ENCODE measurements at places on chromosomes 6 and 20.

DNA sequence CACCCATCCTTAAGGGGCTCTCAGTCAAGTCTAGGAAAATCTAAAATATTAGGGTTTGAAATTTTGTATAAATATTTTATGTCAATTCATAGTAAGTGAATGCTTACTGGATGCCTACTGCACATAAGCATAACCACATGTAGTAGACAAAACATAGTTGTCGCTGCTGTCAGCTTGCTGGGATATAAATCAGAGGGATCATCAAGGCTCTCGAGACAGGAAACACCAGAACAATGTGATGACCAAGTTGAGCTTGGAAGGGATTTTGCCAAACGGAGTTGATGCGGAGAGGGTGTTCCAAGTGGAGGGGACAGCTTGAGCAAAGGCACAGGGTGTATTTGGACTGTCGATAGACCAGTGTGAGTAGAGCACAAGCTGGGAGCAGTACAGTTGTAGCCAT, 105.8 kb upstream of the SUPT3H start:
- no peak for DNase-seq

DNA sequence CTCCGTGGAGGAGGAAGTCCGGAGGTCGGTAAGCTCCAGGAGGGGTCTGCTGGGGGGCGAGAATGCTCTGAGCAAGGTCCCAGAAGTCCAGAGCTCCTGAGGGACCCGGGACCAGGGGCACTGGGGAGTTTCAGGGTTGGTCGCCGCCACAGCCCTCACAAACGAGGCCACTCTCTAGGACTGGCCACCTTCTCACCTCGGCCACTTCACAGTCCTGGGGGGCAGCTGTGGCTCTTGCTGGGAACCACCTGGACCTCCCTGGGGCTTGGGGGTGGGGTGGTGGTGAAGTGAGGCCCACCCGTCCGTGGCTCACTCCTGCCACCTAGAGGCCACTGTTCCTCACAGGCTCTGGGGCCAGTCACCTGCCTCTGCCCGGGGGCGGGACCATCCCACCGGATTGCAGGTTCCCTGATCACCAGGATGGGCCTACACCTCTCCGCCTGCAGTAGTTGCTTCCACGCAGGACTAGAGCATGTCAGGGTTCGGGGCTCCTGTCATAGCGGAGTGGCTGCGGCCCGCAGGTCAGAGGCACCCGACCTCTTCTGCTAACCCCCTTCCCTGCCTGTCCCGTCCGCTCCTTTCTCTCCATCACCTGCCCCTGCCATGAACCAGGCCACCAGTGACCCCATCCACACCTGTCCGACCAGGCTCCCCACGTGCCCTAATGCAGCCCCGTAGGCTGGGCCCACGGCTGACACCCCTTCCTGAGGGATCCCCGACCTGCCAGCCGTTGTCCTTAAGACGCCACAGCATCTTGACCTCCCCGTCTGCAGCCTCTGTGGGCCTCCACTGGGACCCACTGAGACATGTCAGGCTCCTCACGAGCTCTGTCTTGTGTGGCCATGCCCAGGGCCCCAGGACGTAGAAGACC, 5.1 kb upstream of the TCEA2 start:
- DNase-seq: peak; percentile 82

DNA sequence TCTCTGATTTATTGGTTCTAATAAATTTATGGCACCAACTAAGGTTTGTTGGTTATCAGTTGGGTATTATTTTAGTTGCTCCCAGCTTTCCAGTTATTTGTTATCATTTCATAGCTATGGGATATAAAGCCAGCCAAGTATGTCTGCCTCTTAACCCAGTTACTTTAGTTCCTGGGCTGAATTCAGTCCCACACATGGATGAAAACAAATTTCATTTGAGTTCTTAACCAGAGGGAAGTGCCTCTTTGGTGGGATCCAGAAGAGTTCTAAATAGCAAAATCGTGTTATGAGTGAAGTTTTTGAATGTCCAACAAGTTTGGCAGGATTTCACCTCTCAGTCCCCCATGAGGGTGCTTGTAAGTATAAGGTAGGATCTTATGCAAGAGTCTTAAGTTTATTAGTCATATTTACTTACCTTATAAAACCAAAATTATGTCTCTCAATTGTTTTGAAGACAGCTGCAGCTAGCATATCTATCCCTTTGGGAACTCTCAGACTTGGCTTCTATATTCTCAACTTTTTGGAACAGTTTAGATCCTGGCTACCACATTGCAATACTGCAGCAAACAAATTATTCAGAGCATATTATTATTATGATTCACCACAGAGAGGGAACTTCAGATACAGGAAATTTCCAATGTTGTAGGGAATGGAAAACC, 683.6 kb downstream of the BCKDHB start:
- no peak for DNase-seq

- DNase-seq: no peak
These were observed 11.2 kb downstream of the GNAS-AS1 start for GRCh38 chr20:58839474-58839874.

GRCh38 chr6:94350833-94351232, 931.5 kb upstream of the EPHA7 start:
- DNase-seq: no peak
